T-cell (primary cell): ENCODE measurements at places on chromosomes 12 and 14. TPM values are rescaled to one million over a fixed set of nuclear protein-coding genes. Genes with fewer than 3 reads are reported as not detected.

TMEM132D gene
- total RNA-seq, result not detected

OAS1 gene
- total RNA-seq, result 22.9 TPM

DNA sequence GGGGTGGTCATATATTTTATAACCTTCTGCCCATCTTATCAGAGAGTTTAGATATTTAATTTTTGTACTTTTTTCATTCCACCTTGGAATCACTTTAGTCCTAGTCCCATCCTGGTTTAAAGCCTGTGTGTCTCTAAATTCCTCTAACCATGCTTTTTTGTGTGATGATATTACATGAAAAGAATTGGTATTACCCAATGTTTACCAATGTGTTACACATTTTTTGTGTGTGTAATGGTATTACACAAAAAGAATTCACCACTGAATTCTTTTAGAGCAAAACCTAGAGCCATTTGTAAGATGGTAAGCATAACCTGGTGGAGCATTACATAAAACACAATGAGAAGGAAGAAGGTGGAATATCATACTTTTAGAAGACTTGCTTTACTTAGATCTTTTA is 77.5 kb downstream of the FAR2 start:
- H3K4me3 ChIP-seq, result no peak overlapping the region
- H3K4me1 ChIP-seq, result no peaks in the 10 kb centered on the region
- H3K27ac ChIP-seq, result no peak overlapping the region
- DNase-seq, result no peak
- H3K36me3 ChIP-seq, result no peaks in the 10 kb centered on the region
- no peaks in the 10 kb centered on the region for H3K27me3 ChIP-seq

ASPG gene
- total RNA-seq, result not detected

- H3K4me3 ChIP-seq, result no peak overlapping the region
- peak overlapping the region; percentile 14 for H3K27ac ChIP-seq
- H3K27me3 ChIP-seq, result no peaks in the 10 kb centered on the region
- no peaks in the 10 kb centered on the region for H3K36me3 ChIP-seq
- peaks cover 2% of the 10 kb centered on the region for H3K4me1 ChIP-seq
Observed at GRCh38 chr12:21638054-21638891, 19.4 kb downstream of the LDHB start.

TAS2R8 gene
- not detected for total RNA-seq

DNA sequence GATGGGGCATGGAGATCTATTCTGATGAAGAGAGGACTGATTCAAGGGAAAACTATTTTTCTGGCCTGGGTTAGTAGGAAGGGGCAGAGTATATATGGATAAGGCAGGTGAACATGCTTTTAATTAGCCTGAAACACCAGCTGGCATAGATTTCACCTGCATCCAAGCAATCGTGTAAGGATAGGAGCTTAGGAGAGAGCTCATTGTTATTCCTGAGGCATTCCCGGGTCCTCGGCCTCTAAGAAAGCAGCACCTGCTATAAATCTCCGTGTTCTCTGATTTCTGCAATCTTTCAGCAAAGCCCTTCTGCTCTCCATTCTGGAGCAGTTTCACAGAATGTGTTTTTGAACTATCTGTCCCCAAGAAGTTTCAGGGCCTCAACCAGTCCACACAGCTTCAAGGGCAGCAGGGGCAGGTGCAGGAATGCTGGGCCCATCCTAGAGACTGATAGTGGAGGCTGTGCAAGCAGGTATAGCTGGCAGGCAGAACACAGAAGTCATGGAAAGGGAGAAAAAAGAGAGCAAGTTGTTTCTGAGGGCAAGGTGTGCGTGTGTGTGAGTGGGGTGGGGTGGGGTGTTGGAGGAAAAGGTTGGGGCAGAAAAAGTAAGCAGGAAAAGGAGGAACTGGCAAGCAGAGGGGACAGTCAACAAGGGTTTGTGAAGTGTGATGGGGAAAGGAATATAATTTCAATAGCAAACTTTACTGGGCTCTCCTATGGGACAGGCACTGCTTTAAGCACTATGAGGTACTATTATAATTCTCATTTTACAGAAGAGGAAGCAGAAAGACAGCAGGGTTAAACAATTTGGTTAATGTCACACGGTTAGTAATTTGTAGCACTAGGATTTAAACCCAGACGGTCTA is 203.7 kb upstream of the SSTR1 start:
- no peak overlapping the region for H3K27ac ChIP-seq
- H3K4me1 ChIP-seq, result no peaks in the 10 kb centered on the region
- H3K27me3 ChIP-seq, result no peaks in the 10 kb centered on the region

DNA sequence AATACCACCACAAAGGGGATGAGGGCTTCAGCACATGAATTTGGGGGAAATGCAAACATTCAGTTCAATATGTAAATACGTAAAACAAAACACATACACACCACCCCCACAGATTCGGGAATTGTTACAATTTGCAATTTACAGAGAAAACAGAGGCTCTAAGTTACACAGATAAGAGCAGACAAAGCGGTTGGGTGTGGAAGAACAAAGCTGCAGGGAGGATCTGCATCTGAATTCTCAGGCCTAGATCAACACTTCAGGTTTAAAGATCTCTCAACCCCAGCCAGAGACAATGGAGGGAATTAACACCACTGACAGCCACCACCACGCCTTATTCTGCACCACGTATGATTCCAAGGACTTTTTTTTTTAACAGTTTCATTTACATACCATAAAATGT is 375.5 kb downstream of the BCL11B start:
- H3K27me3 ChIP-seq, result no peaks in the 10 kb centered on the region
- DNase-seq, result no peak
- H3K4me1 ChIP-seq, result no peaks in the 10 kb centered on the region

- no peaks in the 10 kb centered on the region for H3K36me3 ChIP-seq
- DNase-seq, result no peak
- no peak overlapping the region for H3K27ac ChIP-seq
- no peak overlapping the region for H3K4me3 ChIP-seq
Observed at GRCh38 chr14:68509188-68509983, 283.5 kb downstream of the ZFP36L1 start.

DNAI7 gene
- total RNA-seq, result 0.16 TPM

- H3K4me3 ChIP-seq, result no peak overlapping the region
- H3K27ac ChIP-seq, result no peak overlapping the region
- peaks cover 35% of the 10 kb centered on the region for H3K4me1 ChIP-seq
- no peak for DNase-seq
- peaks cover 89% of the 10 kb centered on the region for H3K27me3 ChIP-seq
Observed at GRCh38 chr12:6826734-6827436, 1.3 kb upstream of the P3H3 start.

- H3K4me3 ChIP-seq, result no peak overlapping the region
- no peaks in the 10 kb centered on the region for H3K36me3 ChIP-seq
- no peak for DNase-seq
- no peaks in the 10 kb centered on the region for H3K27me3 ChIP-seq
Observed at GRCh38 chr14:95216008-95216407, 58.7 kb upstream of the DICER1 start.

DNA sequence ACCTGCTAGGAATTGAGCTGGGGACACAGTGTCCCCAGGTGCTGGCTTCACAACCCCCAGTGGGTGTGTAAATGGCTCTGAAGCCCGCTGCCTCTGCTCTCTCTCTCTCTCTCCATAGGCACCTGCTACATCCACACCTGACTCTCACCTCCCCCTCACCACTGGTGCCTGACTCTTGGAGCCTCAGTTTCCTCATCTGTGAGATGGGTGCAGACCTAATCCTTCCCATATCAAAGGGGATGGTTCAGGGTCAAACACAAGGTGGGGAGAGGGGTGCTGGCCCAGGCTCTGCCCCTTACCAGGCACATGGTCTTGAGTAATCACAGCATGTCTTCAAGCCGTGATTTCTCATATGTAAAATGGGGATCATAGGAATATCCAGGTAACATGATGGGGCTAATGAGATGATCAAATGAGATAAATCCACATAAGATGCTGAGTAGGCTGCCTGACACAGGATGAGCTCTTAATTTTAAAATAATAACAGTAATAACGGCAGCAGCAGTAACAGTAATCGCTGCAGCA is 37.6 kb downstream of the TESC start:
- no peak overlapping the region for H3K27ac ChIP-seq
- H3K4me1 ChIP-seq, result peaks cover 22% of the 10 kb centered on the region
- no peak for DNase-seq
- no peak overlapping the region for H3K4me3 ChIP-seq
- peaks cover 4% of the 10 kb centered on the region for H3K27me3 ChIP-seq

DNA sequence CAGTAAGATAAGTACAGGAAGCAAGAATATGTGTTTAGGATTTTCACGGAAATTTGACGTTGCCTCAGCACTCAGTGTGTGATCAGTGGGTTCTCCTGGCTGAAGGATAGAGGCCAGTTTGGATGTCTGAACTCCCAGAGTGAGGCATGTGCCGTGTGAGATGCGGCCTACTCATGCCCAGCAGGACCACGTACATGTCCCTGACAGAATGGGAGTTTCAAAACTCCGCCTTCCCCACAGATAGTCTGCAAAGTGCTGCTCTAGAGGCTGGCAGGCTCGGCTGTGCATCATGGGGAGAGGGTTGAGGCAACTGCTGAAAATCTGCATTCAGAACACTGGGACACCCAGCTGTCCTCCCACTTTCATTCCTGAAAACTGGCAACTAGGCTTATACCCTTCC is 58.3 kb downstream of the NINJ2 start:
- no peaks in the 10 kb centered on the region for H3K36me3 ChIP-seq
- no peak overlapping the region for H3K4me3 ChIP-seq
- H3K27me3 ChIP-seq, result no peaks in the 10 kb centered on the region
- H3K4me1 ChIP-seq, result peaks cover 10% of the 10 kb centered on the region
- no peak for DNase-seq

DNA sequence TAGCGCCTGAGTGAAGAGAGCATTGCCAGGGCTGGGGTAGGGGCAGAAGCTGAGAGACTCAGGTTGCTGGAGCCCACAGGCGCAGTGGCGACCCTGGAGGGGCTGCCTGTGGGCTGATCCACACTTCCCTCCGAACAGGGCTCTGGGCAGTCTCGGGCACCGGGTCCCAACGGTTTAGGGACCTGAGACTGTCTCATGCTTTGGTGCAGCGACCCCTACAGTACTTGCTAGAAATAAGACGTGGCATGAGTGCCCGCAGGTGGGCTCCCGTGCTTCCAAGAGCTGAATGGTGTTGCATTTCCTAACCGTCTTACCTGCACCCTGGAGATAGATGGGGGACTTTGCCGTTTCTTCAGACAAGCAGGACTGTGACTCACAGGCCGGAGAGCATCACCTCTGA is 57.4 kb downstream of the AACS start:
- H3K36me3 ChIP-seq, result peaks cover 6% of the 10 kb centered on the region
- no peak for DNase-seq
- no peak overlapping the region for H3K27ac ChIP-seq
- H3K4me3 ChIP-seq, result no peak overlapping the region

GRCh38 chr12:90682398-90682797 is 272.6 kb downstream of the CCER1 start:
- H3K4me1 ChIP-seq, result no peaks in the 10 kb centered on the region
- DNase-seq, result no peak
- H3K36me3 ChIP-seq, result no peaks in the 10 kb centered on the region
- no peaks in the 10 kb centered on the region for H3K27me3 ChIP-seq
- H3K27ac ChIP-seq, result no peak overlapping the region

DNA sequence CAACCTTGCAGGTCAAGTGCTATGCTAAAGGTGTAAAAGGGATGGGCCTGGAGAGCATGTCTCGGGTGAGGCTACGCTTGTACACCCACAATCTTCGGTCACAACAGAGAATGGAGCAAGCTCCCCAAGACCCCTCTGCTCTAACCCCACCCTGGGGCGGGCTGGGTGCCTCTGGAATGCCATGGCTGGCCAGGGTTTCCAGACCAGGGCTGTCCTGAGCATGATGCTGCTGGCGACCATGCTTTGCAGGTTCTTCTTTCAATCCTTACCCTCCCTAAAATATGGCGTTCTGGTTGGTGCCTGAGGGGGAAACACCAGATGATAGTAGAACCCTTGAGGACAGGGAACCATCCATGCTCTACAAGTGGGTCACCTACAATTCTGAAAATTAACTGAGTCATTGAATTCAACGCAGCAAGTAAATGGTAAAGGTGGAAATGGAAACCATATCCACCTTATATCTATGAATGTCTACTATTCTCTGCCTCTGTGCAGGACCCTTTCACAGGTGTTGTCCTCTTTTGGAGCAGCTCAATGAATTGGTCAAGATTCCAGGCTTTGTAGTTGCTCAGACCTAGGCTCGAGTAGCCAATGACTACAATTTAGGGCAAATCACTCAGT is 111.6 kb upstream of the EGLN3 start:
- no peak overlapping the region for H3K4me3 ChIP-seq
- H3K27ac ChIP-seq, result no peak overlapping the region
- peaks cover 12% of the 10 kb centered on the region for H3K4me1 ChIP-seq
- no peaks in the 10 kb centered on the region for H3K36me3 ChIP-seq

- no peaks in the 10 kb centered on the region for H3K36me3 ChIP-seq
- no peak for DNase-seq
- H3K4me3 ChIP-seq, result no peak overlapping the region
- H3K27ac ChIP-seq, result no peak overlapping the region
Observed at GRCh38 chr12:33770652-33771051, 251.6 kb upstream of the ALG10 start.

GRCh38 chr14:84446250-84446649 is 1083.7 kb upstream of the FLRT2 start:
- H3K4me1 ChIP-seq, result no peaks in the 10 kb centered on the region
- no peaks in the 10 kb centered on the region for H3K27me3 ChIP-seq
- H3K36me3 ChIP-seq, result no peaks in the 10 kb centered on the region
- H3K27ac ChIP-seq, result no peak overlapping the region
- H3K4me3 ChIP-seq, result no peak overlapping the region

DNA sequence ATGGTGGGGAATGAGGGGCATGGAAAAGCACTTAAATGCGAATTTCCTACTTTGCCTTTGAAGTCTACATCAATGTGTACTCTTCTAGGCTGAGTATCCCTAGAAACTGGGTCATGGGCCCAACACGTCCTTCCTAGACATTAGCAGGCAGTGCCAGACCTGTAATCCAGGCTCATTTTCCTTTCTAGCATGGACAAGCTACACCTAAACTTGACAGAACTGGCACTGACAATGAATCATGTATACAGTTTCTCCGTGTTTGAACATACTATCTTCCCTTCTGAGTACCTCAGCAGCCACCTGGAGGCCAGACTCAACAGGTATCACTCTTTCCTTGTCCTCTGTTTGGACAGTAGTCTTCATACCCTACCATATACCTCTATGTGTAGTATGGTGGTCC is 25.8 kb upstream of the PDE1B start:
- H3K36me3 ChIP-seq, result peaks cover 9% of the 10 kb centered on the region
- no peak overlapping the region for H3K27ac ChIP-seq
- H3K4me1 ChIP-seq, result no peaks in the 10 kb centered on the region

IGFBP6 gene
- not detected for total RNA-seq

GALNT8 gene
- total RNA-seq, result 2.9 TPM

GLT1D1 gene
- total RNA-seq, result not detected

GRCh38 chr14:89060191-89060590 is 235.7 kb downstream of the TTC8 start:
- H3K4me1 ChIP-seq, result no peaks in the 10 kb centered on the region
- peaks cover 13% of the 10 kb centered on the region for H3K27me3 ChIP-seq
- DNase-seq, result no peak
- no peaks in the 10 kb centered on the region for H3K36me3 ChIP-seq
- no peak overlapping the region for H3K4me3 ChIP-seq

CS gene
- 166 TPM for total RNA-seq
